ENCODE measurements at places on chromosomes 7 and 10.

DNA sequence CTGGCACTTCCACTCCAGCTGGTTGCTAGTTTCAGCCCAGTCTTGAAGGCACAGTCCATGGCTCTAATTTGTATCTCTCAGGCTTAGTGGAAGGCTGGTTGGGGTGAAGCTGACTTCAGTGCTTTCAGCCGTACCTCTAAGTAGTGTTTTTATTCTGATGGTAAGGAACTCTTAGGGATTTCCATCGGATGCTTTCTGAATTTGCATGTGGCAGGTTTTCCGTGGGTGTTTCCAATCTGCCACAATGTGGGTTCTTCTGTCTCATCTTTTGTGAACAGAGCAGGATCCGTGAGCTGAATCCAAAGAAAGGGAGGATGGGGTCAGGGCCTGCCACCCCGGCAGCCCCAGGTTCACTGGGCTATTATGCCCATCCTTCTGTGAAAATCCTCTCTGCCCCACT is 607.9 kb upstream of the MKI67 start:
- no peak for DNase-seq

DNA sequence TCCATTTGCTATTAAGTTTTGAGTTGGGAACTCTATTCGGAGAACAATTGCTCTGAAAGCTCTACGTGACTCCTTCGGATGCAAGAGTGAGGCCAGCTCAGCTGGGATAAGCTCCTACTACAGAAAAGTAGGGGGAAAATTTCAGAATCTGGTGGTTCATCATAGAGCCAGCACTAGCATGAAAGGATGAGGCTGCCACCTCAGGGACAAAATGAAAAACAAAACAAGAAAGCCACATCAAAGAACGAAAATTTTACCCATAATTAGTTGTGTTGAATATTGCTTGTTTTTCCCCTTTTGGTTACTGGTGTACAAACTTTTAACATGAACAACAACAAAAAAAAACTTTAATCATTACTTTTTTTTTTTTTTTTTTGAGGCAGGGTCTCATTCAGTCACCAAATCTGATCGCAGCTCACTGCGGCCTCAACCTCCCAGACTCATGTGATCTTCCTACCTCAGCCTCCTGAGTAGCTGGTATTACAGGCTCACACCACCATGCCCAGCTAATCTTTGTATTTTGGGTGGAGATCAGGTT is 39.7 kb upstream of the NFE2L3 start:
- no peak for DNase-seq

DNA sequence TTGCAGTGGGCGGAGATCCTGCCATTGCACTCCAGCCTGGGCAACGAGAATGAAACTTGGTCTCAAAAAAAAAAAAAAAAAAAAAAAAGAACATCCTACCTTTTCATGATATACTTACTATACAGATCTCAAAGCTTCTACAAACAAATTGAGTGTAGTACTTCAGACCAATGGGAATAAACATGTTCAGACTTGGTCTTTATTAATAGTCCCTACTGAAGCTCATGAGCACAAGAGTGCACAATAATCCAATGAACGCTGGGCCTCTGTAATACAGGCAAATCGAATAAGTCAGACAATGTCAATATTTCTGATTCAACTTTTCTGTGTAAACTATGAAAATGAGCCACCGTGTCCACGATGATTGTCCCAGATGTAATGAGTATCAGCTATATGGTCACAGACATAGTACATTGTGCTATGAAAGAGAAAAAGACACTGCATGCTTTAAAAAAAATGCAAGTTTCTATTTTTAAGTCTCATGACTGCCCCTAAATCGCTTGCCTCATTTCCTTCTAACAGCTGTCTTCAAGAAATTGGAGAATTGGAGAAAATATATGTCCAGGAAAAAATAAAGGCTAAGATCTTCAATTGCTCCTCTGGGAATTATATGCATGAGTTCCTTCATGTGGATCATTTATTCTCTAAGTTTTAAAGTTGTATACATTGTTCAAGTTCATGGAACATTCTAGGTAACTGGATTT is 64.0 kb upstream of the CTTNBP2 start:
- DNase-seq, result no peak

DNA sequence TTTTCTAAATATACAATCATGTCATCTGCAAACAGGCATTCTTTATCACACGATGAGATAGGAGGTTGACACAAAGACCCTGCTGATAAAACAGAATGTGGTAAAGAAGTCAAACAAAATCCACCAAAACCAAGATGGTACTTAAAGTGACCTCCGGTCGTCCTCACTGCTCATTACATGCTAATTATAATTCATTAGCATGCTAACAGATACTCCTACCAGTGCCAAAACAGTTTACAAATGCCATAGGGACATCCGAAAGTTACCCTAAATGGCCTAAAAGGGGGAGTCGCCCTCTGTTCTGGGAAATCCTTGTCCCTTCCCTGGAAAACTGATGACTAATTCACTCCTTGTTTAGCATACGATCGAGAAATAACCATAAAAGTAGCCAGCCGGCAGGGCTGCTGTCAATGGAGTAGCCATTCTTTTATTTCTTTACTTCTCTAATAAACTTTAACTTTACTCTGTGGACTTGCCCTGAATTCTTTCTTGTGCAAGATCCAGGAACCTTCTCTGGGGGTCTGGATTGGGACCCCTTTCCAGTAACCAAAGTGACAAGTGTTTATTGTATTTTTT is 126.6 kb downstream of the CCDC71L start:
- DNase-seq, result no peak

GRCh38 chr7:155257482-155258225 is 40.0 kb upstream of the INSIG1 start:
- peak; percentile 54 for DNase-seq

DNA sequence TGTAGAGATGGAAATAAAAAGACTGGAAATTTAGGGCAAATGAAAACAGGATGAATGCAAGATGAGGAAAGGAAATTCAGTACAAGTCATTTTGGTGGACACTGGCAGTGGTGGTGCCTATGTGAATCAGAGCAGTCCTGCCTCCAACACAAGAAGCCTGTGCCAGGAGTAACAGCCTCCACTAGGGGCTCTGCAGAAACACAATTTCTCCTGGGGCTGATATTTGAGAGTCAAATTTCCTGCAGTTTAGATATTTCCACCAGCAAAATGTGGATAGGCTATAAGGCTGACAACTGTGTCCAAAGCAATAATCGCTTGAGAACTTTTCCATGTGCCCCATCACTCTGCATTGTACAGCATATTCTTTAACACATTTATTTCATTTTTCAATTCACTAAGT is 4.7 kb upstream of the PLXDC2 start:
- no peak for DNase-seq

DNA sequence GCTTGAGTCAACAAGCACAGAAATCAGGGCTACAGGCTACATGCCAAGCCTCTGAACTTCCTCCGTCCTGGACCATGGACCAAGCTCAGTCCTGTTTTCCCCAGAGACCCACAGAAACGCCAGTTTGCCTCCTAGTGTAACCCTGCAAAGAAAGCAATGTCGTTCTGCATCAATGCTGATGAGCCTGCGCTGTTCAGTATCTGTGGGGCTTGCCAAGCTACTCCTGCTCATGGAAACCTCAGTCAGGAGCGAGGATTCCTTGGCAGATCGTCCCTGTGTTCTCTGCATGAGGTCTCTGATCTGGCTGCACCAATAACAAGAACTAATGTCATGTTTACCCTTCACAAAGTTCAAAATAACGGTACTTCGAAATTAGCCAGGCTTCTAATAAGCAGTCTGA is 495.5 kb upstream of the C7orf33 start:
- no peak for DNase-seq

DNA sequence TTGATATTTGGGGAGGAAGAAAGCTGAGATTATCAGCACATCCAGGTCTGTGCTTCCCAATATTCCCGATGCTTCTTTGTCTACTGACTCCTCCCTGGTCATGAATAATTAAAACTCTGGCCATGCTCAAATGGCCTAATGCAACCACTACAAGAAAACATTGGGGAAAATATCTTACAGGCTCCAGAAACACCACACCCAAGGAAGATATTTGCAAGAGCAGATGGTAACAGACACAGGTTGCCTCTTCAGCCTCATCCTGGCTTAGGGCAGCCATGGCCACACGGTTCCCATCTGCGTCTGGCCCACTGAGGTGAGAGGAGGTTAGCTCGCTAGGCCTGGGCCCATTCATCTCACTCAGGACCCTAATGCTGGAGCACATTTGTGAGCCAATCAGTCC is 108.4 kb upstream of the SDK1 start:
- DNase-seq, result no peak

GRCh38 chr7:32515890-32516550 is 20.7 kb downstream of the AVL9 start:
- no peak for DNase-seq

- no peak for DNase-seq
Measured at GRCh38 chr10:4436103-4436502, 389.9 kb upstream of the AKR1E2 start.

DNA sequence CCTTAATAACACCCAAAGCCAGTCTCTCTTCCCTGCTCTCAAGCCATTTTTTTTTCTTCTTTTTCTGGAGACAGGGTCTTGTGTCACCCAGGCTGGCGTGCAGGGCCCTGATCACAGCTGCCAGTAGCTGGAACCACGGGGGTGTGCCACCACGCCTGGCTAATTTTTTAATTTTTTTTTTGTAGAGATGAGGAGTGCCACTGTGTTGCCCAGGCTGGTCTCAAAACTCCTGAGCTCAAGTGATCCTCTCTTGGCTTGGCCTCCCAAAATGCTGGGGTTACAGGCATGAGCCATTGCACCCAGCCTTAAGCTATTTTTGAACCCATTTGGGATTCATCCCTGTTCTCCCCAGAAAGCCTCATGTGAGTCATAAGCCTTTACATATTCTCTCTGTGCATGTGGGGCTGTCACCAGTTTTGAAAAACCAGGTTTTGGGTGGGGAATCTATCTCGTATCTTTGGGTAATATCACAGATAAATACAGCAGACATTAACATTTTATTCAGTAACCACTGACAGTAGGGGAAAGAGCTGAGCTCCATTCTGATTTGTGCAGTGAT is 15.5 kb downstream of the ZNF487 start:
- DNase-seq, result no peak

GRCh38 chr10:97039538-97040247 is 146.1 kb downstream of the SLIT1 start:
- no peak for DNase-seq

- DNase-seq, result no peak
Measured at GRCh38 chr10:71603150-71603549, 116.4 kb downstream of the C10orf105 start.

- no peak for DNase-seq
Measured at GRCh38 chr7:127251465-127252376, 1.0 kb downstream of the GRM8 start.

- DNase-seq, result no peak
Measured at GRCh38 chr7:41745451-41745850, 42.6 kb upstream of the INHBA start.

DNA sequence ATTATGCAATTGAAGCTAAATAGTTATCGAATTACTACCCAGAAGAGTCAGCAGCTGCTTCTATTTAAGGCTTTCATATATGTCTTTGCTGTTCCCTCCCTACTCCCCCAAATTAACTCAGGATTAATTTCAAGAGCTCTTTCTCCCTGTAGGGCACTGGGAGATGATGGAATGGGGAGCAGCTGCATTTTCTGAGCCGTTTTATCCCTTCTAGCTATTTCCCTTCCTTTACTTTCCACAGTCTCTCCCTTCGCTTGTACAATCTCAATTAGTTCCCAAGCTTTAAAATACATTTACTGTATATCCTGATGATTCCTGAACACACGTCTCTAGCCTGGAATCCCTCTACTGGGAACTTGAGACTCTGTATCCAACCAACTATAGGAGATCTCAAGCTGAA is 19.8 kb upstream of the TSPAN12 start:
- no peak for DNase-seq

DNA sequence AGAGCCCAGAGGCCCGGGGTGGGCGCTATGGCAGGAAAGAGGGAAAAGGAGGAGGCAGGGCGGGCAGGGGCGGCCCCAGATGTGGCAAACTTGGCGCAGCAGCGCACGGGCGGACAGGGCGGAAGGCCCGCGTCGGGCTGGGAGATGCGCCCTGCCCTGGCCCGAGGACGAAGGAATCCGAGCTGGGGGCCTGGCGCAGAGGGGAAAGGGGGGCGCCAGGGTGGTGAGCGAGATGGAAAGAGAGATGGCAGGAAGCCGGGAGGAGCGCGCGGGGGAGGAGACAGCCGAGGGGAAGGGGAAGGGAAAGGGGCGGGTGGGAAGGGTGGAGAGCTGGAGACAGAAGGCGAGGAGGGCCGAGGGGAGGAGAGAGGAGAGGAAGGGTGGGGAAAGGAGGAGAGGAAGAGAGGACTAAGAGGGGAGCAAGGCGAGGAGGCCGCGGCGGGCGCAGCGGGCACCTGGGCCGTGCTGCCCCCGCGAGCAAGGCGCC is at the start of gene MARVELD1:
MARVELD1 (plus strand) TSS at position 392 of the 487 bp plus-strand sequence. CDS start 147 bp downstream, outside the sequence.
- DNase-seq, result no peak

DNA sequence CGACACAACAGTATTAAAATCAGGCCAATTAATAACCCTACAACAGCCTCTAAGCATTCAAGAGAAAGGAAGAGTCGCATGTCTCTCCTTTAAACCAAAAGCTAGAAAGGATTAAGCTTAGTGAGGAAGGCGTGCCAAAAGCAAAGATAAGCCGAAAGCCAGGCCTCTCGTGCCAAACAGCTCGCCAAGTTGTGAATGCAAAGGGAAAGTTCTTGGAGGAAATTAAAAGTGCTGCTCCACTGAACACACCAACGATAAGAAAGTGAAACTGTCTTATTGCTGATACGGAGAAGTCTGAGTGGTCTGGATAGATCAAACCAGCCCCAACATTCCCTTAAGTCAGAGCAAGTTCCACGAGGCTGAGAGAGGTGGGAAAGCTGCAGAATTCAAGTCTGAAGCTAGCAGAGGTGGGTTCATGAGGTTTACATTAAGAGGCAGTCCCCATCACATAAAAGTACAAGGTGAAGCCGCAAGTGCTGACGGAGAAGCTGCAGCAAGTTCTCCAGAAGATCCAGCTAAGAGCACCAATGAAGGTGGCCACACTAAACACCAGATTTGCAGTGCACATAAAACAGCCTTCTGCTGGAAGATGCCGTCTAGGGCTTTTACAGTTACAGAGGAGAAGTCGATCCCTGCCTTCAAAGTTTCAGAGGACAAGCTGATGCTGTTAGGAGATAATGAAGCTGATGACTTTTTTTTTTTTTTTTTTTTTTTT is 194.8 kb downstream of the MAD1L1 start:
- no peak for DNase-seq

GRCh38 chr7:81594767-81595166 is 175.1 kb downstream of the HGF start:
- no peak for DNase-seq

DNA sequence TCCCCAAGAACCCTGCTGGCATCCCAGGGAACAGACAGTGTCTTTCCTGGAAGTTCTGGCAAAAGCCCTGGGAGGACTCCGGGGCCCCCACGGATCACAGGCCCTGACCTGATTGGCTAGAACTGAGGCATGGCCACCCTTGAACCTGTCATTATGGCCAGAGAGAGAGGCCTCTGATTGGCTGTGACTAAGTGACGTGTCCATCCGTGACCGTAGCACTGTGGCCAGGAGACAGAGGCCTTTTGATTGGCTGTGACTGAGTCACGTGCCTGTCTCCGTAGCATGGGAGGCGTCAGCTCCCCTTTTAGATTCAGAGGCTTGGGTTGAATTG is 163.8 kb downstream of the RGS10 start:
- no peak for DNase-seq

- no peak for DNase-seq
Measured at GRCh38 chr10:5361966-5362365, 2.8 kb upstream of the UCN3 start.

Data from NCI-H2029 (cell line).